ENCODE measurements at places on chromosomes 6 and 20.

DNA sequence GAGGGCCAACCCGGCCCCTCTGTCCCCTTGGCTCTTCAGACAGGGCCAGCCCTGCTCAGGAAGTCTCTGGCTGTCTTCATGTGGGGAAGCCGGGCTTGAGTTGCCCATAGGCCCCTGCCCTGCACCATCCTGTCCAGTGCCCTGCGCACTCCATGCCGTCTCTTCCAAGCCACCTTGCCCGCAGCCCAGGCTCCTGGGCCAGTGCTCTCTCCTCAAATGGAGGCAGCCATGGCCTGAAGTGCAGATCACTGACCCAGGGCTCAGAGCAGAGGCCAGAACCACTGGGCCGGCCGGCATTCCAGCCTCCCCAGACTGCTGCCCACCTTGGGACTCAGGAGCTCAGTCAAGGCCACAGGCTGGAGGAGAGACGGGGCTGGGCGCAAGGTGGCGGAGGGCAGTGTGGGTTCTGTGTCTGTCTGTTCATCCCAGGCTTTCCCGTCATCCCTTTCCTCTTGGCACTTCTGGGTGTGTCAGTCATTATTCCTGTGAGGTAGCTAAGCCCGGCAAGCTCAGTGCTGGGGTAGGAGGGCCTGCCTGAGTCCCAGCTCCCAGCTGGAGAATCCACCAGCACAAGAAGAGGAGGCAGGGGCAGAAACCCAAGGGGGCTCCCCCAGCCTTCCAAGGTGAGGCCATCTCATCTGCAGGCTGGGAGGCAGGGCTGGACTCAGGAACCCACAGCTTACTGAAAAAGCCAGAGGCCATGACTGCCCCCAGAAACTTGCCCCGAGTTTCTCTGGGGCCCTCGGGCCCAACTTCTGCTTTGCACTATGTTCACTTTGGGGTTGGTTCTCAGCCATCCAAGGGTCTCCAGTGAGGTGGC is 22.4 kb downstream of the SDCBP2 start:
- no peak for DNase-seq

DNA sequence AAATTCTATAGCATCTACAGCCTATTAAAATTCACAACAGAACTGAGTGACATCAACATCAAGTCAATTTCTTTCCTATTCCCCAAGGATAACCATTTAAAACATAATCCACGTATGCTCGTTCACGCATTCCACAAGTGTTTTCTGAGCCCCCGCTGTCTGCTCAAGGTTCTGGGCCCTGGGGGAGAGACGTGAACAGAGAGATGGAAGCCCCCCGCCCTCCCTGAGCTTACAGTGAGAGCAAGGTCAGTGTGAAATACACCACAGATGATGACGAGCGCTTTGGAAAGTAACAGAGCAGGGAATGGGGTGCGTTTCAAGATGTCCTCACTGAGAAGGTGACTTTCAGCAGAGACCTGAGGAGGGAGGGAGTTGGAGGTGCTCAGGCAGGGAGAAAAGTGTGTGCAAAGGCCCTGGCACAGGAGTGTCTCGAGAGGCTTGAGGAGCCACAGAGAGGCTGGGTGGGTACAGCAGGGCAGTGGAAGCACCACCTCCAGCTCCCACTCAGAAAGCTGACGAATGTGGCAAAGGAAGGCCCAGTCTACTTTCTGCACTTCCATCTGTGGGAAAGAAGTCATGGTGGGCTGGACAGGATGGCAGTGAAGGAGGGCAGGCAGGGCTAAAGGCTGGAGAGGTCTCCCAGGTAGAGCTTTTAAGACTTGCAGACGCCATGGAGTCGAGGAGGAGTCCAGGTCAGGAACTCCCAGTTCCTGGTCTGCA is 88.3 kb downstream of the DLL1 start:
- DNase-seq, result no peak

GRCh38 chr6:110581679-110582078 is 105.3 kb upstream of the SLC22A16 start:
- DNase-seq, result no peak

GRCh38 chr6:3356824-3357420 is 98.2 kb downstream of the PSMG4 start:
- no peak for DNase-seq

DNA sequence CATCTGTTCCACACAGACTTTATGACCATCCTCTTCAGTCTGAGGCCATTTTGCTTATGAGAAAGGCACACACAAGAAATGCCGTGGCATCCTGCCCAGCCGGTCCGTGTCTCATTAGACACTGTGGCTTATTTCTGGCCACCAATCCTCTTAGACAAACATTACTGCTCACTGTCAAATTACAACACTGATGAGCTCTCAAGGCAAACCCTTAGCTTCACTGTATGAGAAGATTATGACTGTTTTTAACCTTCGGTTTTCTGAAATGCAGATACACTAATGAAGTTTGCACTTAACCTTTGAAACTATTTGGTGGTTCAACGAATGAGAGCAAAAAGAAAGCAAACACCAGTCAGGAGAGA is 50.5 kb upstream of the DST start:
- no peak for DNase-seq

GRCh38 chr6:51562198-51562597 is 525.2 kb downstream of the PKHD1 start:
- no peak for DNase-seq

- DNase-seq, result no peak
These were observed 25.2 kb upstream of the TLDC2 start for GRCh38 chr20:36850759-36851158.

DNA sequence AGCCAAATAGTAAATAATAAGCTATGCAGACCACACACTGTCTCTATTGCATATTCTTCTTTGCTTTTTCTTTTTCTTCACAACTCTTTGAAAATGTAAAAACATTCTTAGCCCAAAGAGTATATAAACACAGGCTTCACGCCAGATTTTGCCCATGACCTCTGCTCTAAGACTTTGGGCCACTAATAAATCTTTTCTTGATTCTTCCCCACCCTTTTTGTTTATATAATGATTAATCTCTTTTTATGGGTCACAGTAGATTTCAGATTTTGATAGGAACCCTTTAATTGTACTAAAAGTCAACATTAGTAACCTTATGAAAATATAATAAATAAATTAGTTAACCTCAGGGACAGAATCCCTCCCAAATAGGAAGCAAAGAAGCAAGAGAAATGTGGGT is 15.8 kb upstream of the ENPP5 start:
- DNase-seq, result no peak

- no peak for DNase-seq
These were observed 37.8 kb upstream of the EYA4 start for GRCh38 chr6:133203344-133203697.

DNA sequence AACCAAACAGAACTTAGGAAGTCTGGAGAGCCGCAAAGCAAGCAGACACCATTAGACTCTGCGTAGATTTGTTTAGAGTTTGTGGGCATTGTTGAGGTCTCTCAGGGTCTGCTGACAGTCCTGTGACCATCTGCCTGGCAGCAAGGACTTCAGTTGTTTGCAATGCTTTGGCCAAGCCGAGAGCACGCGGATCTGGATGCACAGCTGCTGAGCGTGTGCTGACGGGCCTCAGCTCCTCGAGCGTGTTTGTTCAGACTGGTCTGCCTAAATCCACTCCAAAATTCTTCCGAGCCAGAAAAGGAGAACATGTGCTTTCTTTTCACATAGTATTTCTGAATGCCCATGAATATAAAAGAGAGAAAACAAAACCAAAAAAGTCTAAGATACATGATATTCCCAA is 159.0 kb downstream of the ZNF217 start:
- DNase-seq, result no peak

DNA sequence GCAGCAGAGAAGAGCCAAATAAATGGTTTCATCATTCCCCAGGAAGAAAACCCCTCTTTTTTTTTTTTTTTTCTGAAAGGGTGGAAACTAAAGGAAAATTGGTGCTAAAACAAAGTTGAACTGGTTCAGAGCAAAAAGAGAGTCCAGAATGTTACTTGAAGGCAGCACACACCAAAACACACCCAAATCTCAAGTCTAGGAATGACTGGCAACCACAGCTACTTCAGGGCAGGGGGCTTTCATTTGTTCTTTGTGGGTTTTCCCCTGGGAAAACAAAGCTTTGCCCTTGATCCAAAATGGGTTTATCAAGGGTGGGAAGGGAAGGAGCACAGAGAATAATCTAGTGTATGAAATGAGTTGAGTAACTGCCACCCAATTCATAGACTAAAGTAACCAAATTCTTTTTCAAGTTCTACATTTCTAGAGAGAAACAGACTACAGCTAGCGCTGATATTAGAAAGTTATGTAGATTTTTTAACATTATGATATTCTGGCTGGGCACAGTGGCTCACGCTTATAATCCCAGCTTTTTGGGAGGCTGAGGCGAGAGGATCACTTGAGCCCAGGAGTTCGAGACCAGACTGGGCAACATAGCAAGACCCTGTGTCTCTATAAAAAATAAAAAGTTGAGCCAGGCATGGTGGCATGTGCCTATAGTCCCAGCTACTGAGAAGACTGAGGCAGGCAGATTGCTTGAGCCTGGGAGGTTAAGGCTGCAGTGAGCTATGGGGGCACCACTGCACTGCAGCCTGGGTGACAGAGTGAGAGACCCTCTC is 119.8 kb downstream of the NFATC2 start:
- DNase-seq, result no peak

DNA sequence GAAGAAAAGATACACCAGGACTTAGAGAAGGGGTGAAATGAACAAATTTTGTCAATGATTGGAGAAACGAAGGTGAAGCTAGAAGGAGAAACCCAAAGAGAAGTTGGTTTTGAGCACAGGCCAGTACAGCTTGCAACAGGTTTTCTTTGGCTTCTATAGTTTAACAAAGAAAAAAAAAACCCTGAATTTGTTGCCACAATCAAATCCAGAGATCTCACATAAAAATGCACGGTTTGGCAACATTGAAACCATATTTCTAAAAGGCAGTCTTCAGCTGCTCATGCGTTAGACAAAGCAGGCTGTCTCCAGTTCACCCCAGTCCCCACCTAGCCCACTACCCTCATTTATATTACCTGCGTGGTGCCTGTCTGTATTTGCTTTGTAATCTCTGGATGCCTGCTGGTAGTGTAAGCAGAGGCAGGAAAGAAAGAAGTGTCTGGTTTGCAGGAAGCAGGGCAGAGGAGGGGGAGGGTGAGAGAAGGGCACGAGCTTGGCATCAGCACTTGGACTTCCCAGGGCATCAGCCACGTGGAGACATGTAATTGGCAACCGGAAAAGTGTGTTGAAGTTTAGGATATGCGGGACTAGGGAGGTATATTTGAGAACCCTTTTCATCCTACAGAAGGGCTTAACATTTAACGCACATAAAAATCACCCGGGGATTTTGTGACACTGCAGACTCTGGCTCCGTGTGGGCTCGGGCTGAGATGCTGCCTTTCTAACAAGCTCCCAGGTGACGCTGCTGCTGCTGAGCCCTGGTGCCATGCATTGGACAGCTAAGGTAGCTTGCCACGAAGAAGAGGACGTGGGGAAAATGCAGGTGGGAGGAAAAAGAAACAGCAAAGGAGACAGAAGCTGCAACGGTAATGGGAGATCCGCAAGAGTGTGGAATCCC is 14.4 kb downstream of the PFDN4 start:
- DNase-seq, result no peak

GRCh38 chr6:43870660-43871061 is 100.7 kb downstream of the VEGFA start:
- DNase-seq, result no peak

DNA sequence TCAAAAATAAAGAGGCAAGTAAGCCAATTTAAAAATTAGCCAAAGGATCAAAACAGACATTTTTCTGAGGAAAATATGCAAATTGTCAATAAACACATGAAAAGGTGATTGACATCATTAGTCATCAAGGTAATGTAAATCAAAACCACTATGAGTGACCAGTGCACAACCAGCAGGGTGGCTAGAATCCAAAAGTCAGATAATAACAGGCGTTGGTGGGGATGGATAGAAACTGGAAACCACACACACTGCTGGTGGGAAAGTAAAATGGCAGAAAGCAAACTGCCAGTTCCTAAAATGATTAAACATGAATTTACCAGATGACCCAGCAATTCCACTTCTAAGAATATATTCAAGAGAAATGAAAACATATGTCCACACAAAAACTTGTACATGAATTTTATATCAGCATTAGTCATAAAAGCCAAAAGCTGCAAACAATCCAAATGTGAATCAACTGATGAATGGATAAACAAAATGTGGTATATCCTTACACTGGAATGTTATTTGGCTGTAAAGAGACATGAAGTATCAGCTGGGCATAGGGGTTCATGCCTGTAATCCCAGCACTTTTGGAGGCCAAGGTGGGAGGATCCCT is 74.8 kb upstream of the MBOAT1 start:
- DNase-seq, result no peak

DNA sequence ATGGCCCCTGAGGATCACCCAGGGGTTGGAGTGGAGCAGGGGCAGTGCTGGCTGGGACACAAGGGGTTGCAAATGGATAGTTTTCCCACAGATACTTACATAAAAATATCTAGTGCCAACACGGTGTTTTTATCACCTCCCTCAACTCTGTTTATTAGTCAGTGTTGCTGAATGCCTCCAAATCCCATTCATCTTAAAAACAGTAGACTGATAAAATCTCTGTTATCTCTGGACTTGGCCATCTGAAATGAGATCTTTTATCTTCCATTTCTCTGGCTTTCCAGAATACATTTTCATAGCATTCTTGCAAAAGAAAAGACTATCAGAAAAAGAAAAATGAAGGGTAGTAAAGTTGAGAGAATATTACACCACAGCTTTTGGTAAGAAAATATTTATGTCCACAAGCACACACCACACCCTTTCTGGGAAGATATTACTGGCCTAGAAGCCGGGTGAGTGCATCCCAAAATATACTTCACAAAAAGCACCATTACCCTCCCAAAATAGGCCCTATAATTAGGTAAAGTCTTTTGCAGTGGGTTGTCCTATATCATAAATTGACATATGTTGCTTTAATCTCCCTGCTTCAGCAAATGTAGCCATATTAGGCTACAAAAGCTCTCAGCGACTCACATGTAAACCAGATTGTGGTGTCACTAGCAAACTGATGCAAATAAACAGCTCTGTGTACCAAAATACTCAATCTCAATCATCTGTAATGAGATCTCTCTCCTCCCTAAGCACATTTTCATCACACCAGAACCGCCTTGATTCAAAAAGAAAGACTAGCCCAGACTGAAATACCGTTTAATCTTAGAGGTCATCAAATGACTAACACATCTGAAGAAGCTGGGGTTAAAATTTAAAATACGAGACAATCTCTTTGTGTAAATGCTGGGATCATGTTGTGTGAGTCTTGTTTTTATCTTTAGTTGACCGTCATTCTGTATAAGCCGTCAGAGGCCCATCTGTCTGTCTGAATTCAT is 96.7 kb downstream of the FYN start:
- DNase-seq, result no peak

GRCh38 chr6:47278545-47278944 is 31.2 kb downstream of the TNFRSF21 start:
- no peak for DNase-seq

DNA sequence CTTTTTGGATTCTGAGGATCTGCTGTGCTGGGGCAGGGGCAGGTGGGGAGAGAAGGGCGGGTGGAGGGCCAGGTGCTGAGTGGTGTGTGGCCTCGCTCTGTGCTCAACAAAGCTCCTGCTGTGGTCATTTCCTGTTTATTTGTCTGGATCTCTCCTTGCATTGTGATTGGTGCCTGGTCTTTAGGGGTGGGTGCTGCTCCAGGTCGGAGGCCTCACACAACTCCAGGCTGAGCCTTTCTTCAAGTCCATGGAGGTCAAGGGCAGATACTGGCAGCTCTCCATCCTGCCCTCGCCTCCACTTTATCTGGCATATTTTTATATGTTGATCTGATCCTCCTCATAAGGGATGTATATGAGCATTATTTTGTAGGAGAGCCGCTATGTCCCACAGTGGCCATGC is 36.2 kb downstream of the HLA-F start:
- no peak for DNase-seq

GRCh38 chr20:48191200-48191599 is 405.9 kb upstream of the SULF2 start:
- no peak for DNase-seq

All from left renal cortex interstitium (tissue), 4 donors.